ENCODE measurements at places on chromosomes 2 and 18.

DNA sequence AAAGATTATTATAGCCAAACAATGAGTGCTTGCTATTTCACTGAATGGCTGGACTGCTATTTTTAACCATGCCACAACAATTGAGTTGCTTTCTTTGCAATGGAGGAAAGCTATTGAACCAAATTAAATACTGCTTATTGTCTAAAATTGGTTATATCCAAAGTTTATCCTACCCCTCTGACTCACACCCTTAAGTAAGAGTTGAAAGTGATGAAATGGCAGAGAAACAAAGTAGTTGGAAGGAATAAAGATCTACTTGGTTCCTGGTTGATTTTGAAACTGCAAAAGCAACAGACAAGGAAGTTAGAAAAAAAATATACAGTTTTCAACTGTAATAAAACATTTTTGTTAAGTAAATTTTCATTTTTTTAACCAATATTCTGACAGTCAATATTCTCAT is 47.5 kb downstream of the EML4 start:
- DNase-seq = no peak

DNA sequence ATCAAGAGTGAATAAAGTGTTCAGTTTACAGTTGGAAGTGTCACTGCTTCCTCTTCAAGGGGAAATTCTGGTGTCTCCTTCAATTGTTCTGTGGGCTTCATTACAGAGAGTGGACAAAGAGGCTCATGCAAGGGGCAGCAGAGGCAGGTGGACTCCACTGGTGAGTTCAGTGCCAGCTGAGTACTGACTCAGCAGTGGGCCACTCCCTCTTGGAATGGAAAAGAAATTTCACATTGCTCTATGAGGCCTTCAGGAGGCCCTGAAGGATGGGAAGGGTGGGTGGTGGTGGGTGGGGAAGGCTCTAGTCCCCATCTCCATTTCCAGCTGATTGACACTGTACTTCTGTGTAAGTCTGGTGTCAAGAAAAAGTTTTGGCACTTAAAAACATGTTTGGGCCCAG is 66.4 kb downstream of the PRELID3A start:
- DNase-seq = no peak

GRCh38 chr18:68033466-68033865 is 516.9 kb upstream of the DSEL start:
- no peak for DNase-seq

- DNase-seq = no peak
Measured at GRCh38 chr2:134216152-134216829, 37.6 kb upstream of the MGAT5 start.

GRCh38 chr18:429030-429429 is 71.5 kb downstream of the COLEC12 start:
- DNase-seq = no peak

DNA sequence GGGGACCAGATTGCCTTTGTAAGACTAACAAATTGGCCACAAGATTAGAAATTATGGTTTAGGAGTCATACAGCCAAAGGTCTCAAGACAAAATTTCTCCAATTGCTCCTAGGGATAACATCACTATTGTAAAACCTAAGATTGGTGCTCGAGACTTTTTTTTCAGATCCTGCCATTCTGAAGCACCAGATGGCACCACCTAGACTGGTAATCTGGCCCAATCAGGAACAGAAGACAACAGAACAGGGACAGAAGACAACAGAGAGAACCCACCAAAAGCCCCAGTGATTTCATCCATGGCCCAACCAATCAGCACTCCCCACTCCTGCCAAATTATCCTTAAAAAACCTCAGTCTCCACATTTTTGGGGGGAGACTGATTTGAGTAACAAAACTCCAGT is 66.8 kb downstream of the LINC00305 start:
- no peak for DNase-seq

DNA sequence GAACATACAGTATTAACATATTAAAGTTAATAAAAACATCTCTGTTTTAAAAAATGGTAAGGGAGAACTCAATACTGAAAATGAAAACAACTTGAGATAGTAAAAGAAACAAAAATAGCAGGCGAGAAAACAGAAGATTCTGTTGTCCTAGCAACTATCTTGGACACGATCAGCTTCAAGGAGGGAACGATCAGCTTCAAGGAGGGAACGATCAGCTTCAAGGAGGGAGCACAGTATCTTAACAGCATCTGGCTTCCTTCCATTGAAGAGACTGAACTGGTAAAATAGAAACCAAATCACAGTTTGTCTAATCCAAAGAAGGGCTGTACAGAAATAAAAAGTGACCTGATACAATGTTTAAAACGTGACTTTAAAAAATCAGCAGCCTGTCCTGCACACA is 51.8 kb downstream of the NDUFA10 start:
- DNase-seq = no peak

DNA sequence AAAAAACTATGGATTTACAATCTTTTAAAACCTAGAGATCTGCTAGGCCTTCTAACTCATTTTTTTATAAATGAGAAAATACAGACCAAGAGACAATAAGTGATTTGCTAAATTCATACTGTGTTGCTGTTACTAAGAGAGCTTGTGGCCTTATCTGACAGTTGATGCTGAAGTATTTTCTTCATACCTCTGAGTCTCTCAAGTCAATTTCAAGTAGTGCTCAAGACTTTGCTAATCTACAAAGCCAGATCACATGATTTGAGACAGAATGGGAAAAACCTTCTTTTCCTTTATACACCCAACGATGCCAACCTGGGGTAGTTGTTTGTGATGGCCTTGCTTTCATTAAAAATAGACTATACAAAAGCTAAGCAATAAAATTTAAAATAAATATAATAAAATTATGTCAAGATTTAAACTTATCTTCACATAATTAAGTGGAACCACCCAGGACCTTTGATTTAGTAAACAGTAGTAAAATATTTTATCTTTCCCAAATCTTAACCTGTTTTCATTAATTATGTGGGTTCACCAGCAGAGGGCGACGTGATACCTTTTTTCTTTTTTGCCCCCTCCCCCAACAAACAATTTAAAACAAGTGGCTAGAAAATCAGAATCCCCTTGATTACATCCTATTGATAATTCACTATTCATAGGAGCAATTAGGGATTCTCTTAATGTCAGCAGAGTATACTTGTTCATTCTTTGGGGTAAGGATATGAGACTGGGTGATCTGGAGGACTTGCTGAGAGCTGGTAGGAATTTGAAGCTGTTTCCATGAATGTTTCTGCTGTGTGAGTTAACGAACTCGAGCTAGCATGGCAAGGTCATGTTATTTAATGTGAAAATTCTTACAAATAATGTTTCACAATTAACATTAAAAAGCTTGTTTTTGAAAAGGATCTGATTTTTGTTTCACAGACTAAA is 49.6 kb upstream of the SLC5A7 start:
- DNase-seq = no peak

Data from thoracic aorta (tissue), 2 donors.